Right lobe of liver (tissue), 6 donors: ENCODE measurements at places on chromosomes 3 and 15. TPM values are rescaled to one million over a fixed set of nuclear protein-coding genes. Genes with fewer than 3 reads are reported as not detected.

DNA sequence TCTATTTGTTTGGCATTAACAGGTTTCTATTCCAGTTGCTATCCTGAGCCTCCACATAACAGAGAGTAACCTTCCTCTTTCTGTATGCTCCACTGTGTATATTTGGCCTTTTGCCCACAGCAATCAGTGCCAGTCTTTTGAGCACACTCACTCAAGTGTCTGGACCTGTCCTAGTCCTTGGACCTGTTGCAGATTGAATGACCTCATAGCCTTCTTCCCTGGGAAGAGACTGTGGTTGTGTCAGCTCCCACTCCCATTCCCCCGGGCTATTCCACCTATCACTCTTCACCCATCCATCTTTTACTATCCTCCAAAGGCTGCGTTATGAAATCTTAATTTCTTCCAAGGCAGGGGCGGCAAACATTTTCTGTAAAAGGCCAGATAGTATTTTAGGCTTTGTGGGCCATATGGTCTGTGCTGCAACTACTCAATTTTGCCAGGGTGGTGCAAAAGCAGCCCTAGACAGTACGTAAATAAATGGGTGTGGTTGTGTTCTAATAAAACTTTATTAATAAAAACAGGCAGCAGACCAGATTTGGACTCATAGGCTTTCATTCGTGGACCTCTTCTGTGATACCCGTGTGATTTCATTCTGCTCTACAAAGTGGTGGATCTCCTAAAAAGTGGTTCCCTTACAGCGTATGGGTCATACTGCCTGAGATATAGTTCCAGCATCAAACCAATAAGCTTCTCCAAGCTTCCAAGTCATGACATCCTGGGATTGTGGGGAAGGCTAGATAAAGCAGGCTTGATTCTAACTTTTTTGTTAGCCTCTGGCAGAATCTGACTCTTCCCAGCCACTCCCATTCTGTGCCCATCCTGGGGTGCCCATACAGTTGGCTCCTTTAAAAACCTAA is 57.4 kb downstream of the CDAN1 start:
- H3K36me3 ChIP-seq, result no peaks in the 10 kb centered on the region
- H3K27ac ChIP-seq, result no peak overlapping the region
- H3K27me3 ChIP-seq, result no peaks in the 10 kb centered on the region
- DNase-seq, result no peak

The LCTL gene
- not detected for total RNA-seq

The GOLGA6A gene
- total RNA-seq, result 1.3 TPM

GRCh38 chr3:4306860-4307259 is 3.7 kb downstream of the SETMAR start:
- H3K4me3 ChIP-seq, result no peak overlapping the region
- no peaks in the 10 kb centered on the region for H3K36me3 ChIP-seq
- H3K27me3 ChIP-seq, result no peaks in the 10 kb centered on the region

The ONECUT1 gene
- total RNA-seq, result 41.3 TPM

- DNase-seq, result no peak
- H3K27me3 ChIP-seq, result no peaks in the 10 kb centered on the region
- H3K27ac ChIP-seq, result no peak overlapping the region
- no peak overlapping the region for H3K4me3 ChIP-seq
Observed at GRCh38 chr15:31887246-31887645, 143.1 kb upstream of the CHRNA7 start.

GRCh38 chr3:56737006-56737405 is 53.9 kb upstream of the TASOR start:
- no peak for DNase-seq
- H3K4me1 ChIP-seq, result no peaks in the 10 kb centered on the region
- no peak overlapping the region for H3K27ac ChIP-seq
- H3K4me3 ChIP-seq, result no peak overlapping the region

- no peaks in the 10 kb centered on the region for H3K4me1 ChIP-seq
- no peaks in the 10 kb centered on the region for H3K36me3 ChIP-seq
- DNase-seq, result no peak
- H3K4me3 ChIP-seq, result no peak overlapping the region
- no peak overlapping the region for H3K27ac ChIP-seq
Observed at GRCh38 chr3:44058022-44058867, 183.4 kb upstream of the TOPAZ1 start.

- no peaks in the 10 kb centered on the region for H3K4me1 ChIP-seq
- H3K27me3 ChIP-seq, result no peaks in the 10 kb centered on the region
- no peak for DNase-seq
Observed at GRCh38 chr3:31008994-31009393, 114.5 kb upstream of the GADL1 start.

DNA sequence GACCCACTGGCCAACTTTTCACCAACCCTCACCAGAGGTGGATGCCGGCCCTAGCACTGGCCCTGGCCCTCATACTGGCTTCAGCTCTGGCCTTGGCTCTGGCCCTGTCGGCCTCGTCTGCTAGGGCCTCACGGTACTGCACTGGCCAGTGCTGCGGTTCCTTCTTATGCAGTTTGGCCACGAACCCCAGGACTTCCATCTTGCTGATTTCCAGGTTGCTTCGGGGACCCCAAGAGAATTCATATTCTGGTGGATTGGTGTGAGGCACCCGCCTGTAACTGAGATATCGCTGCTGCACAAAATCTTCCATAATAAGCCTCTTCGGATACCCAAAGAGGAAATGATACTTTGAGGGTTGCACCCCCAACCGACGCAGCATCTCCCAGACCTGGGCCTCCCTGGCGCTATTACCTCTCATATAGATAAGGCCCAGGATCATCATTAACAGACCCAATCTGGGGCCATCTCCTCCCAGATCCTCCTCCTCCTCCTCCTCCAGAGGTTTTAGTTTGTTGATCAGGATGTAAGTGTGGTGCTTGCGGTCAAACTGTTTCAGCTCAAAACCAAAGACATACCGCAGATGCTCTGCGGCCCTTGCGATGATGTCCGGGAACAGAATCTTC is 883 bp downstream of the MAGEF1 start:
- no peak overlapping the region for H3K27ac ChIP-seq
- no peaks in the 10 kb centered on the region for H3K36me3 ChIP-seq
- H3K4me3 ChIP-seq, result peak overlapping the region; percentile 98
- H3K27me3 ChIP-seq, result no peaks in the 10 kb centered on the region

DNA sequence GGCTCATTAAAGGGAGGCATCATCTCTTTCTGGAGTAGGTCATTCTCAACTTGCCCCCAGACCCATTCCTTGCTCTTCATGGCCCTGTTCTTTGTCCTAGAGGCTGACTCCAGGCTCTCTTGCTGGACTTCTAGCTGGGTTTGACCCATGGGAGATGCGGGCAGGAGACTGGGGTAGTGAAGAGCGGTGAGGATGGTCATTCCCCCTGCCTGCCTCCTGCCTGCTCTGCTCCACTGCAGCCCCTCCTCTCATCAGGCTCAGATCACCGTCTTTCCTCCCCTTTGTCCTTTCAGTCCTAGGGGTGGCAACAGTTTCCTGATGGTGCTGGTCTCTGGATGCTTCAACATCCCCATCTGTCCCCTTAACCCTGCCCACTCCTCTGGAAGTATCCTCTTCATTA is 170.9 kb downstream of the ABHD5 start:
- no peak overlapping the region for H3K4me3 ChIP-seq
- no peaks in the 10 kb centered on the region for H3K27me3 ChIP-seq
- H3K36me3 ChIP-seq, result no peaks in the 10 kb centered on the region
- no peaks in the 10 kb centered on the region for H3K4me1 ChIP-seq
- no peak overlapping the region for H3K27ac ChIP-seq

The RLBP1 gene
- total RNA-seq, result not detected

DNA sequence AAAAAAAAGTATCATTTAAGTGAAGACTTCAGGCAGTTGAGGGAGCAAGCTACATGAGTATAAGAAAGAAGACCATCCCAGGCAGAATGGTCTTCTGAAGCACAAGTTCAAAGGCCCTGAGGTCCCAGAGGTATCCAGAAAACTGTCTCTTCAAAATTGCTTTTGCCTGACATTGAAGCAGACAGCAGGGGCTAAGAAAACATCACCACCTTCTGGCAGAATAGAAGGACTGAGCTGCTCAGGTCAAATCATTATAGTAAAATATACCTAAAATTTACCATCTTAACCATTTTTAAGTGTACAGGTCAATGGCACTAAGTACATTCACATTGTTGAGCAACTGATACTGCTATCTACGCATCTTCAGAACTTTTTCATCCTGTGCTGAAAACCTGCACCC is 16.4 kb downstream of the GPR160 start:
- no peaks in the 10 kb centered on the region for H3K4me1 ChIP-seq
- no peaks in the 10 kb centered on the region for H3K27me3 ChIP-seq
- H3K4me3 ChIP-seq, result no peak overlapping the region
- no peak overlapping the region for H3K27ac ChIP-seq
- H3K36me3 ChIP-seq, result no peaks in the 10 kb centered on the region

The FETUB gene
- total RNA-seq, result 55.1 TPM

- no peaks in the 10 kb centered on the region for H3K4me1 ChIP-seq
- no peak overlapping the region for H3K4me3 ChIP-seq
- H3K27me3 ChIP-seq, result no peaks in the 10 kb centered on the region
- no peak overlapping the region for H3K27ac ChIP-seq
- no peak for DNase-seq
Observed at GRCh38 chr3:169259134-169259533, 404.4 kb downstream of the MECOM start.

The SELENOT gene
- 62.7 TPM for total RNA-seq

DNA sequence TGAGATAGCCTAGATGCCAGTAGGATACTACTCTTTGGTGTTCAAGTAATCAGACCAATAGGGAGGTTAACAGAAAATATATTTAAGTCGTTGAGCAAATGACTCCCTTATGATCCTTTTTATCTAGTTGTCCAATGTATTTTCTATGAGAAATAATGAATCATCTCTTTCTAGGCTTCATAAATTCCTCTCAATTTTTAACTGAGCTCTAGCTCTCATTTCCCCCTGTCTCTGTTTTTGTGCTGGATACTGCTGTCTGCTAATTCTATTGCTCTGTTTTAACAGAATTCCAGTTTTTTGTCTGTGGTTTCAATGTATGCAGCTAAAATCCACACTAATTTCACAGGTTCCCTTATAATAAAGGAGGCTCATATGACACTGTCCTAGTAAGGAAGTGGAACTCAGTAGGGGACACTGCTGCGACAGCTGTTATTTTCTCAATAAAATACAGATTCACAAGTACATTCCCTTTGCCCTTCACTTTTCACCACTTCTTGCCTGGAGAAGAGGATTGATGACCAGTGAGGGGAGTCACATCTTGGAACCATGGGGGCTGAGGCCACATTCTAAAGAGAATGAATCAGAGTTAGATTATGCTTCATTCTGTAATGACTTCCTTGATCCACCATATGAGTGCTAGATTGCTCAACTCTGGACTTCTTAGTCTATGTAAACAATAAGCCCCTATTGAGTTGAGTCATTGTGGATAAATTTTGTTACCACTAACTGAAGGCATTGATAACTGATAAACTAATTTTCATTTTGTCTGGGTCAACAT is 558.7 kb upstream of the KCNMB2 start:
- DNase-seq, result no peak
- no peaks in the 10 kb centered on the region for H3K36me3 ChIP-seq
- H3K4me3 ChIP-seq, result no peak overlapping the region
- H3K27me3 ChIP-seq, result no peaks in the 10 kb centered on the region

The CLDN16 gene
- total RNA-seq, result 0.97 TPM

- no peaks in the 10 kb centered on the region for H3K36me3 ChIP-seq
- H3K4me1 ChIP-seq, result no peaks in the 10 kb centered on the region
- H3K27me3 ChIP-seq, result peaks cover 11% of the 10 kb centered on the region
- no peak overlapping the region for H3K4me3 ChIP-seq
- no peak overlapping the region for H3K27ac ChIP-seq
Observed at GRCh38 chr15:83210619-83211018, 3.0 kb upstream of the HDGFL3 start.
